Spinal cord (tissue), 10 donors: ENCODE measurements at places on chromosomes 2 and 18. TPM values are rescaled to one million over a fixed set of nuclear protein-coding genes. Genes with fewer than 3 reads are reported as not detected.
A peak's percentile ranks its signal among the peaks of the same experiment; 100 is the strongest.

- H3K27ac ChIP-seq: no peak overlapping the region
- no peak for DNase-seq
- H3K36me3 ChIP-seq: no peaks in the 10 kb centered on the region
- no peaks in the 10 kb centered on the region for H3K27me3 ChIP-seq
- H3K4me3 ChIP-seq: no peak overlapping the region
Measured at GRCh38 chr2:45910473-45911060, 259.1 kb downstream of the PRKCE start.

The SERPINB10 gene
- total RNA-seq: 0.33 TPM

The CD8B gene
- 2.4 TPM for total RNA-seq

GRCh38 chr2:201983174-201983573 lies 50.5 kb upstream of the FZD7 start:
- H3K4me3 ChIP-seq: no peak overlapping the region
- H3K27ac ChIP-seq: peak overlapping the region; percentile 52
- no peak for DNase-seq
- peaks cover 29% of the 10 kb centered on the region for H3K4me1 ChIP-seq

DNA sequence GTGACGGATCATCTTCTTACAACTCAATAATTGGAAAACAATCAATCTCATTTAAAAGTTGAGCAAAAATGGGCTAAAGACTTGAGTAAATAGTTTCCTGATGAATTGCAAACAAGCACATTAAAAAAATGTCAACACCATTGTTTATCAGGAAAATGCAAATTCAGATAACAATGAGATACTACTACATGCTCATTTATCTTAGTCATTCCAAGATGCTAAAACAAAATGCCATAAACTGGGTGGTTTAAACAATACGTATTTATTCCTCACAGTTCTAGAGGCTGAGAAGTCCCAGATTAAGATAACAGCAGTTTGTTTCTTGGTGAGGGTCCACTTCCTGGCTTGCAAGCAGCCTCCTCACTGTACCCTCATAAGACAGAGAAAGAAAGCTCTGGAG lies 359.6 kb downstream of the NR4A2 start:
- no peaks in the 10 kb centered on the region for H3K4me1 ChIP-seq
- no peaks in the 10 kb centered on the region for H3K27me3 ChIP-seq
- DNase-seq: no peak
